EH (cell line): ENCODE measurements at places on chromosomes 16 and 17.

- DNase-seq = no peak
These were observed 7.6 kb downstream of the CYB5B start for GRCh38 chr16:69431948-69432468.

DNA sequence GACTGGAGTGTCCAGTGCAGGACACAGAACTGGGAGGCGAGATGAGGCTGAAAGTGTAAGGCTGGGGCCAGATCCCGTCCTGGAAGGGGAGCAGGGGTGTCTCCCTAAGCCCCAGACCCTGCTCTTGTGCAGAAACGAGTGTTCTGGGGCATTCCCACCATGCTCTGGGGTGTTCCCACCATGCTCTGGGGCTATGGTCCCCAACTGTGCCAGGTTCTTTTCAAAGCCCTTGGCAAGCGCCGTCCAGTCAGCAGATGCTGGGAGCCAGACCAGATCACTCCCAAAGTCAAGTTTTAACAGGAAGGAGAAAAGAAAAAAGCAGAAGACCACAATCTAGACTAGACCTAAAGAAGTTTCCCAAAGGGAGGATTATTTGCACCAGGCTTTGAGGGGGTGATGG is 2.5 kb downstream of the TAX1BP3 start:
- DNase-seq = no peak

- no peak for DNase-seq
These were observed 40.8 kb downstream of the RNF157 start for GRCh38 chr17:76199469-76199868.

DNA sequence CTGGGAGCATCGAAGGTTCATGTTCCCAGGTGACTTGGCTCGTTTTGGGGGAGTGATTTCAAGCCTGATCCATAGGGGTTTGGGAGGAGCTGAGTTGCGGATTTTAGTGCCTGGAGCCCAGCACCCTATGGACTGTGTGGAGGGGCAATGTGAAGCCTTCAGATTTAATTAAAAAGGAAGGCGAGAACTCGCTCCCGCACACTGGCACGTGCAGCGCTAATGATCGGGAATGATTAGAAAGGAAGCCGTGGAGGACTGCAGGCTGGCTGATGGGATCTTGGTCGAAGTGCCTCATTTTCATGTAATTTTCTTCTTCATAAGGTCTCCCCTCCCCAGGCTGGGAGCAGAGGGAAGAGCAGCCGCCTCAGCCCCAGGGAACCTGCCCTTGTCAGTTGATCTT is 12.8 kb downstream of the MGAT5B start:
- DNase-seq = no peak
